Activated CD4-positive, alpha-beta T cell treated with anti-CD3 and anti-CD28 coated beads for 24 hours (primary cell): ENCODE measurements at places on chromosomes 3 and 15.

GRCh38 chr3:54957711-54958110 lies 29.9 kb upstream of the LRTM1 start:
- no peak for DNase-seq

DNA sequence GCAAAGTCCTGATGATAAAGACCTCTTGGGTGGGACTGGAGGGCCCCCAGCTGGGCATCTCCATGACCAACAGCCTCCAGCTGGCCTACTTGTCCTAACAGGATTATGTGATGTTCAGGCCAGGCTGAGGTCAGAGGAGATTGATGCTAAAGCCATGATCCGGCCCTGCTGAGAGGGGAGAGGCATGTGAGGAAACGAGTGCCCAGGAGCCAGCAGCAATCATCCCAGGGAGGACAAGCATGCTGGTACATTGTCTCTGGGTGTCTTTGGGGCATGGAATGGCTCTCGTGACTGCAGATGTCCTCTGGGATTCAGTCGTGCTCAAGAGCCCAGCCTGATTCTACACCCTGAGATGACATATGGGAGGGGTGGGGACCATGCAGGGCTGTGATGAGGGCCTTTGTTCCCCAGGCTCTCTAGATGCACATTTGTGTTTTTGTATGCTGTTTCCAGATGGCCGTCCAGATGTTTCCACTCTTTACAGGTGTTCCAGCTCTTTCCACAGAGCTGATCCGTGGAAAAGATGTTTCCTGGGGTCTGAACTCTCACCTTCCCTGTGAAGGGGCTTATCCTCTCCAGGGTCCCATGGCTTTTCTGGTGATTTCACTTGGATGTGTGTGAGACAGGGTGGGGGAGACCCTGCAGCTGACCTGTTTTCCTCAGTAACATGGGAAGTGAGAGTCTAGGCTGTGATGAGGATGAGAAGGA lies 20.2 kb downstream of the SLC24A1 start:
- DNase-seq: no peak

DNA sequence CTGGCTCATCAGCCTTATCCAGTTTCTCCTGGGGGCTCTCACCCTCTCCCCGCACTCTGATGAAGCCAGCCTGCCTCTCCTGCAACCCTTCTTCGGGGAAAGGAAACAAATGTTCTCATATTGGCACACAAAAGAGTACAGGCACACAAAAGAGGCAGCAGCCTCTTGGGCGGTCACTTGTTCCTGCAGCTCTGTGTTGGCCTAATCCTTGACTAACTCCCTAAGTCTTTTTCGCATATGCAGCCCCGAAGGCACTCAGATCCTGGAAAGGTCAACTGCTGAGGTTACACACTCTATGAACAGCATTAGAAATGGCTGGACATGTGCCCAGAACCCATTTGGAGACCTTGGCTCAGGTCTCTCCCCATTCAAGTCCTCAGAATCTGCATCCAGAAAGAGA lies 7.4 kb upstream of the CAMP start:
- DNase-seq: no peak

DNA sequence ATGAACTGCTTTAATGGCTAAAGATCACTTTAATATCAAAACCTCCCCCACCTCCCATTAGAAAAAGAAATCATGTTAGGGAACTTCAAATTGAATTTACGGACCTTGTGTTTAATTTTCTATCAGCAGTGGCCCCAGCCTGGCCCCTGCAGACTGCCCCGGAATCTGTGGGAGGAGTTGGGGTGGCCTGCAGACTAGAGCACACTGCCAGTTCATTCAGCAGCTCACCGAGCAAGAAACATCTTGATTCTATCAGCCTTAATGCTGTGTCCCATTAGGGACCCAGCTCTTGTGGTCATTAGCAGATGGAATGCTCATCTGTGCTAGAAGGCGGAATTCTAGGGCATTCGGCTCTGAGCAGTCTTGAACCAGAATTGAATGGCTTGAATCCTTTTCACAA lies 54.2 kb downstream of the FLNB start:
- no peak for DNase-seq

- DNase-seq: no peak
Measured at GRCh38 chr3:55651011-55651410, 163.9 kb upstream of the WNT5A start.

DNA sequence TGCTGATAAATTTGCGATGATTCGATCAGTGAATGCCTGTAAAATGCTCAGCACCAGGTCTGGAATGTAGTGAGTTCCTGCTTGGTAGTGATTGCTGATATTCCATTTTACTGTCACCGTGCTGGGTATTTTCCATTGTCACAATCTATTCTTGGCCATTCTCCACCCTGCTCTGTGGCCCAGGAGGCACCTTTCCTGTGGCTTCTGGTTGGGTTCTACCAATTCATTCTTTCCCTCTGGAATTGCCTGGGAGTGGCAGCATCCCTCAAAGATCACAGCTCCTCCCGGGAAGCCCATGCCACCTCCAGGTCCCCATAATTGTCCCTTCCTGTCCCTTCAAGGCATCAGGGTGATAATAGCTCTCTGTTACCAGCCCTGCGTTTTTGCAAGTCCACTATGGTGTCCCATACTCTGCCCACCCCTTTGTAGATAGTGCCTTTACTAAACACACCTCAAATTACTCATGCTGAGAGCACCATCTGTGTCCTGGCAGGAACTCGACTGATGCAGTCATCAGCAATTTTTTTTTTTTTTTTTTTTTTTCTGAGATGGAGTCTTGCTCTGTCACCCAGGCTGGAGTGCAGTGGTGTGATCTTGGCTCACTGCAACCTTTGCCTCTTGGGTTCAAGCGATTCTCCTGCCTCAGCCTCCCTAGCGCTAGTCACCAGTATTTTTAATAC lies 177.8 kb upstream of the PROK2 start:
- no peak for DNase-seq

DNA sequence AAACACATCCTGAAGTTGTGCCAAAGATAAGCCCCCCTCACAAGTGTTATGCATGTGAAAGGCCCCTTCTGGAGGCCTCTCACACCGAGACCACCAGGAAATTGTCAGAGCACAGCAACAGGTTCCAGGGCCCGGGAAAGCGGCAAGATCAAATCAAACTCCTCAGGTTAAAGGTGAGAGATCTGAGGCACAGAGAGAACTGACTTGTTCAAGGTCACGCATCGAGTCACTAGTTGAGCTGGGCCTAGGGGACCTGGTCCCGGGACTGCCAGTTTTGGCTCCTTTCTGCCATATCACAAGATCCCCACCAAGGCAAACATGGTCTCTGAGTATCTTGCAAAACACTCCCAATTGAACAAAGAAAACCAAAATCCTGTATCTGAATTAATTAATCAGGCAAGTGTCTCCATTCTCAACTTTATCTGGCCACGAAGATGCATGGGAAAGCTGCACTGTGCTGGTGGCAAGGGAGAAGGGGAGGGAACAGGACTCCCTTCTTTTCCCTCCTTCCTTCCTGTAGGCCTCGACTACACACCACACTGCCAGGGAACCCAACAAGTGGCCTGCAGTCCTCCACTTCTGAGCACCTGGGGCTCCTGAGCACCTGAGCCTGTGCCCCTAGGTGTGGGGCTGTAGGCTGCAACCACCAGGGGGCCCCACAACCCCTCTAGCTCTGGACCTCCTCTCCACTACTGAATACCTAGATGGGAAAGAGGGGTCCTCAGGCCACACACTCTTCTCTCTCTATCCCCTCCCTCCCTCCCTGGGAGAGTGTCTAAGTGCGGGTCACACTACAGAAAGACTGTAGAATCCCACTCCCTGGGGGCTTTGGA lies 37.3 kb downstream of the ANP32A start:
- peak; percentile 34 for DNase-seq

- DNase-seq: no peak
Measured at GRCh38 chr15:90513448-90513847, 16.3 kb upstream of the CRTC3 start.

DNA sequence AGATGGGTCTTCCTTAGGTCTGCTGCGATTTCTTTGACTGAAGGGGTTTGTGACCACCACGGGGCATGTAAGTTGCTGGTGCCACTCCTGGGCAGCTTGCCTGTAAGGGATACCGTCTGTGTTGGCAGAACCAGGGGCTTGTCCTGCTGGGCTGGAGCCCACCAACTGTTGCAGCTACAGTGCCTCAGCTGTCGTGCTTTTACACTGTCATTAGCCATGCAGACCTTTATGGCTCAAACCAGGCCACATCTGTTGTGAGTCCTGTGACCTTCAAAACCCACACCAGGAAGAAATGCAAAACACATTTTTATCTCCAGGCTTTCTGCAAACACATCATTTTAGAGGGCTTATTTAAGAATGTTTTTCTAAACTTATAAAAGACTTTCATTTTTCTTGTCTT lies 168.7 kb downstream of the PTPRG start:
- no peak for DNase-seq

DNA sequence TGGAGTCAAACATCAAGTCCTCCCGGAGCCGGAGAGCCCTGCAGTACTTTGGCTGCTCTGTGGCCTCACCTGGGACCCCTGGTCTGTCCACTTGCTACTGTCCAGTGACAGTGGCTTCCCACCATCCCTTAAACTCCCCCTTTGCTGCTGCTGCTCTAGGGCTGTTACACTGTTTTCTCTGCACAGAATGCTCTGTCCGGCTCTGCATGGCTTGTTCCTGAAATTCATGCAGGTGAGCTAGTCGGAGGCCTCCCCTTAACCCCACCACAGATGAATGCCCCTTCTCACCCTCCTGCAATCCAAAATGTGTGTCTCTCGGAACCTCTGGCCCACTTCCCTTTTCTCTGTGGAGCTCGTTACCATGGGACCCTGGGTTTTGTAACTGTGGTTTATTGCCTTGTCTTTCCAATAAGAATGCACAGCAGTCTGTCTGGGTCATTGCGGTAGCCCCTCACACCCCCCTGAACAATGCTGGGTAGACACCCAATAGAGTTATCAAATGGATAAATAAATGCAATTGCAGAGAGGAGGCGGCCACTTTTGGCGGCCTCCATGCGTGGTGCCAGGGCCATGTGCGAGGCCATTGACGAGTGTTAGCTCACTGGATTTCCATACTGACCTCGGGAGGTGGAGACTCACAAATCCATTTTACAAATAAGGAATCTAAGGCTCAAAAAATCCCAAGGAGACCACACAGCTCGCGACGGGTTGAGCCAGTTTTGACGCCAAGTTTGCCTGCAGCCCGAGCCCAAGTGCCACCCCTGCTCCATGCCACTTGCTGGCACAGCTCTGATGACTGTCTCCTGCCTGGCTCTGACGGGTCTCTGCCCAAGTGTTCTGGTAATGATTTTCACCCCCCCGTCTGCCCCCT lies 48.5 kb downstream of the RGMA start:
- DNase-seq: no peak

GRCh38 chr15:99248000-99248715 lies 1.2 kb downstream of the TTC23 start:
- DNase-seq: no peak

GRCh38 chr15:51935466-51936104 lies 36.0 kb downstream of the LEO1 start:
- DNase-seq: no peak

- no peak for DNase-seq
Measured at GRCh38 chr3:71153713-71154112, 429.8 kb downstream of the FOXP1 start.

GRCh38 chr3:155442072-155442471 lies 148.6 kb upstream of the STRIT1 start:
- DNase-seq: no peak

GRCh38 chr15:92074646-92075045 lies 221.1 kb downstream of the SLCO3A1 start:
- DNase-seq: no peak

DNA sequence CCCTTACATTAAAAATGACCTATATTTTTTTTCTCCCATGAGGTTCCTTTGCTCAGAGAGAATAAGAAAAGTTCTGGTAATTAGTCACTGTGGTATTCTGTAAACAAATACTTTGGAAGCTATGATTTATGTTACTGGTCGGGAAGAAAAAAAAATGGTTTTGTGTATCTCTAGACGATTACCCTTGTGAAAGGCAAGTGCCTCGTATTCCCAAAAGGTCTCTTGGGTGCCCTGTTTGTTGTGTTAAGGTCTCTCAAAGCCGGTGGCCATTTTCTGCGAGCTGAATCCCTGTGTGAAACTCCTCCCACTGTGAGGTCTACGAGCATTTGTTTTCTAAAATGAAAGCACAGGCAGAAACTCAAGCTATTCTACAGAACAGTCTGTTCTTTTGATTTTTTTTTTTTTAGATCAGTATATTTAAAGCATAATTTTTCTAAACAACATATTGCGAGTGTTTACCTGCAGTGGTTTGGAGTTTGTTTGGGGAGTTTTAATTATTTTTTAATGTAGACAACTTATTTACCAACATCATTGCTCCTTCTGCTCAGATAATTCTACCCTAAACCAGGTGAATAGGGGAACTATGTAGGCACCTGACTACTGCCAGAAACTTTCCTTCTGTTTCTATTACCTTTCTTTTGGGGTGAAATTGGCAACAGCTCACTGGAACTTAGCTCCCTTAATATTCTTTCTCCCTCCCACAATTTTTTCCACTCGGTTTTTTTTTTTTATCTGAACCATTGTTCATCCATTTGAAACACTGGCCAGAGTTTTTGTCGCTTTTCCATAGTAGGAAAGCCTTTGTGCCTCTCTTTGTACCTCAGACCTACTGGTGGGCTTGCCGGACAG lies 44.0 kb downstream of the ZBTB38 start:
- DNase-seq: no peak

DNA sequence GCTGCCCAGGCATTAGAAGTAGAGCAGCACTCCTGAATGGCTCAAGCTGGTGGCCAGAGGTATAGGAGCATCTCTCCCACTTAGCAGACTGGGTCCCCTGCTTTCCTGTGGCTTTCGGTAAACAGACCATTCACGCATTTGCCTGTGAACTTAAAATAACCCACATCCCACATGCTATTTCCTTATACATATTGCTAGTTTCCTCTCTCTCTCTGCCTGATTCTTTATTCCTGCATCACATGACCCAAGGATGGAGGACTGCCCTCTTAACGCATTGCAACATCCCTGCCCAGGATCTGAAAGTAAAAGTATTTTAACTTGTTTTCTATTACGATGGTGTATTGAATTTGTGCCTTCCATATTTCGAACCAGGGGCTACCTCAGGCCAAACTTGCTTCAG lies 43.4 kb upstream of the NLGN1 start:
- DNase-seq: no peak

GRCh38 chr15:99762288-99762687 lies 29.1 kb upstream of the LYSMD4 start:
- no peak for DNase-seq

GRCh38 chr3:150038830-150039229 lies 68.1 kb upstream of the PFN2 start:
- no peak for DNase-seq

GRCh38 chr3:128054367-128054766 lies 2.1 kb downstream of the SEC61A1 start:
- DNase-seq: no peak

DNA sequence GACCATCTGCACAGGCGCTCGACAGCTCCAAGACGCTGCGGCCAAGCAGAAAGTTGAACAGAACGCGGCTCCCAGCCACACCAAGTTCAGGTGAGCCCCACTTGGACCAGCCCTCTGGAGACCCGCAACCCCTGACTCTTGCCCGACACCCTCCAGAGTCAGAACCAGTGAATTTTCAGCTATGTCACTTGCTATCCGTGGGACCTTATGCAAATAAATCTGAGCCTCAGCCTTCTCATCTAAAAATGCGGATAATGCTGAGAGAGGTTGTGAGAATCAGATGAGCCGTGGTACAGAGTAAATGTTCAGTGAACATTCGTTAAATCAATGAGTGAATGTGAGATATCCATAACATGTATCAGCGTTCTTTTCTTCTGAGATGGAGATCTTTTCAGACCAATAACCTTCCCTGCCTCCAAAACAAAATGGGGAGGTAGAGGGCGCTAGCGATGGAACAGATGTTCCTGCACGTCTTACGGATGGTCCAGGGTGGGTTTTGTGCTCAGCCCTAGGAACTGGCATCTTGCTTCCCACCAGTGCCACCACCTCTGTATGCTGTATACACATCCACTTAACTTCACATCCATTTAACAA lies 524 bp downstream of the MRPS11 start:
- DNase-seq: no peak

GRCh38 chr3:4394048-4394447 lies 73.0 kb downstream of the SUMF1 start:
- DNase-seq: no peak
